ENCODE measurements at places on chromosomes 11 and 22.

- no peak for DNase-seq
These were observed 1.6 kb upstream of the HEPACAM start for GRCh38 chr11:124937336-124937935.

GRCh38 chr11:62575156-62575555 lies 1.5 kb upstream of the EEF1G start:
- no peak for DNase-seq

- no peak for DNase-seq
These were observed 506.3 kb upstream of the LUZP2 start for GRCh38 chr11:23990346-23991164.

DNA sequence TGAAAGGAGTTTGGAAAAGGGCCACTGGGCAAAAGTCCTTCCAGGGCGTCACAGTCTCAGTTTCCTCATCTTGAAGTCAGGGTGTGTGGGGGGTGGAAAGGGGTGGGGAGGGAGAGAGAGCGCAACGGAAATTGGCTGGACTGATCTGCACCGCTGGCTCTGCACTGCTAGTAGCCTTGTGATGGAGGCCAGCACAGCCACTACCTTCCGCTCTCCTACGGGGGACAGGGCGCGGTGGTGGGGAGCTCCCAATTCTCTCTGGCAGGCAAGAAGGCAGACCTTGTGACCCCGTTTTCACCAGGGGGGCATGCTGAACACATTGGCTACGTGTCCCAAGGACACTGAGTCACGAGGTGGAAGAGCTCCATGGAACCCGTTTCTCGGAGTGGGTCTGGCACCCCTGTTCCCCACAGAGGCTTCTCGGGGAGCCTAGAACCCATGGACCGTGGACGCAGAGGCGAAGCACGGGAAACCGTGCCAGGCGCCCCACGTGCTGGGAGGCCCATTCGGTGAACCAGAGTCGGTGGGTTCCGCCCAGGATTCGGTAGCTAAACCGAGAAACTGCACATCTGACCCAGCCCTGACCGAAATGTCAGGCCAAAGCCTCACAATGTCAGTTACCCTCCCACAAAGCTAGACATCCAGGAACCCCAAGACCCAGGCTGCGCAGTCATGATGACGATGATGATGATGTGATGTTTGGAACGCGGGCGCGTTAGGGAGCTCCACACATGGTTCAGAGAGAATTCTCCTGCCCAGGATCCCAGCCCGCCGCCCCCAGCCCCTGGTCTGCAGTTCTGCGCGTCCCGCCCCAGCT lies 28.3 kb upstream of the WNT11 start:
- peak; percentile 30 for DNase-seq

- no peak for DNase-seq
These were observed 9.3 kb downstream of the TFIP11 start for GRCh38 chr22:26502688-26503561.

- DNase-seq = peak; percentile 10
These were observed 6.4 kb upstream of the EHF start for GRCh38 chr11:34614344-34615104.

DNA sequence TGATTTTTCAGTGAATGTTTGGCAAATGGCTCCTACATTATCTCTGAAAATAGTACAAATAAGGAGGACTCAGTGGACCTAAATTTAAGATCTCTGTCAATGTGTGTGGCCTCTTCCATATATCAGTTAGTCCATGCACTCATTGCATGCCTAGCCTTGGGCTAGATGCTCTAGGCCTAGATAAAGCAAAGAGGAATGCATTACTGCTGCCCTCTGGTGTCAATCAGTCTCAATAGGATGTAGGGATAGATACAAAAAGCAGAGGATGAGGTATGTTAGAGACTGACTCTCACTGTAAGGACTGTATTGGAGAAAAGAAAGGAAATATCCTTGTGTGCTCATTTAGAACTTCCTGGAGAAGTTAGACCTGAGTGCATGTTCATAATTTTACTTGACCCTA lies 42.0 kb downstream of the MS4A2 start:
- DNase-seq = no peak

- no peak for DNase-seq
These were observed 9.6 kb upstream of the PRG2 start for GRCh38 chr11:57399972-57400578.

DNA sequence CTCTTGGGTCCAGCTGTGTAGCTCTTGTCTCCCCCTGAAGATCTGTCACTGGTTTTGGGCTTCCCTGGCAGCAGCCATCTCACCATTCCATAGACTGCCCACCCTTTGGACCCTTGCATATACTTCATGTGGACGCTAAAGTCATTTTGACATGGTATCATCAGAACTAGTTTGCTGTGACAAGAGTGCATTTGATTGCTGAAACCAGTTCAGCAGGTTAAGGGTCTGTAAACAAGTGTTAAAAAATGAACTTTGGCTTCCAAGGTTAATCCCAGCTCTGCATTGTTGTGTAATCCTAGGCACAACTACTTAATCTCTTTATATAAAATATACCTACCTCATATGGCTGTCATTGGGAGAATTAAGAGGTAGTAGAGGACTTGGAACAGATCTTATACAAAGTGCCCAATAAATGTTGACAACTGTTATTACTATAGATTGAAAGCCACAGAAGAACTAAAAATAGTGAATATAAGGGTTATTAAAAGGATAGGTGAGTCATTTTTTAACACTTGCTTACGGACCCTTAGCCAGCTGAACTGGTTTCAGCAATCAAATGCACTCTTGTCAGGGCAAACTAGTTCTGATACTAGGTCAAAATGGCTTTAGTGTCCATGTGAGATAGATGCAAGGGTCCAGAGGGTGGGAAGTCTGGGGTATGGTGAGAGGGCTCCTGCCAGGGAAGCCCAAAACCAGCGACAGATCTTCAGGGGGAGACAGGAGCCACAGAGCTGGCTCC lies 29.4 kb downstream of the CCDC90B start:
- no peak for DNase-seq

DNA sequence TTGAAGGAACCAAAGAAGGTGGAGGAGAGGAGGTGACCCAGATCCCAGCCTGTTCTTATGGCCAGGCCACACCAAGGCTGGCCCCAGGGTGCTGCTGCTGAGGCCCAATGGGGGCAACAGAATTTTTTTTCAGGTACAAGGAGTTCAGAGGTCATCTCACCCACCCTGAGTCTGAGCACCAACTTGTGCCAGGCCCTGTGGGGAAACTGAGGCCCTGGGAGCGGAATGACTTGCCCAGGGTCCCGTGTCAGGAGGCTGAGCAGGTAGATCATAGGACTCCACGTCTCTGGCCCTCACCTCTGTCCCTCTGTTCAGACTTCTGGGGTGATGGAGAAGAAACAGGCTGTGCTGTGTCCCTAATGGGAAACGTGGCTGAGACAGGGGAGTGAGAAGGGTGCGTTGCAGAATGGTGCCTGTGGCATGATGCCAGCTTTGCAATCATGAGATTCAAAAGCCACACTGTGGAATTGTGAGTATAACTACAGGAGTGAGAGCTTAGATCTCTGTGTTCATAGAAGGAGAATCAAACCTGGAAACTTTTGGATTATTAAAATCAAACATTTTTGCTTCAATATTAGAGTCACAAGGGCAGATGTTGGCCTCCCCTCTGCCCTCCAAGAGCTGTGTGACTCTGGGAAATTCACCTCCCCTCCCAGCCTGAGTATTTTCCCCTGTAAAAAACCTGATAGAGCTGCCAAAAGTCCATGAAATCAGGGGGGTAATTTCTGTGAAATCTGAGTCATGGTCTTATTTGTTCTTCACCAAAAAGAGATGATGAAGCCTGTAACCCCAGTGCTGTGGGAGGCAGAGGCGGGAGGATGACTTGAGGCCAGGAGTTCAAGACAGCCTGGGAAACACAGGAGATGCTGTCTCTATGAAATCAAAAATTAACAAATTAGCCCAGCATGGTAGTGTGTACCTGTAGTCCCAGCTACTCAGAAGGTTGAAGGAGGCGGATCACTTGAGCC lies 874 bp downstream of the APOL1 start:
- no peak for DNase-seq

DNA sequence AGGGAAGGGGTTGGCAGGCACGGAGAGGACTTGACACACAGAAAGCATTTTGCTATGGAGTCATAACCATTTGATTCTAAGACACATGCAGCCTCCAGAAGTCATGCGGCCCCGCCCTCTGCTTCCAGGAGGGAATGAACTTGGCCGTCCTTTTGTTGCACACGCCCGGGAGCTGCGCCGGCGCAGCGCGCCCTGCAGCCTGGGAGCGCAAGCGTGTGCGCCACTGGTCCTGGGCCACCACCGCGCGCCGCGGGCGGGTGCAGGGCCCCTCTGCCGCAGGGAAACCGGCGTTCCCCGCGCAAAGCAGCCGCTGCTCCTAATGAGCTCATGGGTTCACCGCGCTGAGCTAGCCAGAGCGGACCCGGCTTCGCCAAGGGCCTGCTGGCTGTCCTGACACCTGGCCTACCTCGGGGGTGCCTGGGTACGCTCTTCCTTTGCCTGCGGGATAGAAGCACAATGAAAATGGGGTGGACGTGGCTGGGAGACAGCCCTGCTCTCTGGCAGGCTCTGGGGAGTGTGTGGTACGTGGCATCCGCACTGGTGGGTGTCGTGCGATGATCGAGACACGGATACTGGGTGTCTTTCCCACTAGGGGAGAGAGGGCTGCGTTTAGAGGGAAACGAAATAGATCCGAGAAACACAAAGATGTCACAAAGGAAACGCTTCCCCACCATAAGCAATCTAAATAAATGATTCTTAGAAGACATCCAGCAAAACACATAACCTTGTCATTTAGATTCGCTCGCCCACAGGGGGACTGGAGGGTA lies 669 bp downstream of the MICAL3 start:
- DNase-seq = peak; percentile 62

- DNase-seq = no peak
These were observed 420.2 kb downstream of the NTM start for GRCh38 chr11:131790586-131790985.

GRCh38 chr11:77776455-77776854 lies 44.1 kb downstream of the RSF1 start:
- no peak for DNase-seq

GRCh38 chr22:30228509-30229359 lies 17.8 kb downstream of the LIF start:
- no peak for DNase-seq

DNA sequence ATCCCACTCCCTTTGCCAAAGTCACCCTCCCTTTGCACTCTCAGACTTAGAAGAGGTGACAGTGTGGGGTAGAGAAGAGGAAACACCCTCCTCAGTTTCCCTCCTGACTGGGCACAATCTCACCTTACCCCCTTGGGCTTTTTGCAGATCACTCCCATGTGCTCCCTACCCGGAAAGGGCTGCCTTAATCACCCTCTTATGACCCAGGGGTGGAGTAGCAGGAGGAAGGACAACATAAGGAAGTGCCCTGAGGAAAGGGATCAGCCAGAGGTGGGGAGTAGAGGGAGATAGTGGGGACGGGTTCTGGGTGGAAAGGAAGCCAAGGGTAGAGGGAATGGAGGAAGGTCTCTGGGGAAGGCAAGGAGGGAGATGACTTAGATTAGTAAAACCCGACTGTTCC lies 52.0 kb downstream of the NRXN2 start:
- no peak for DNase-seq

DNA sequence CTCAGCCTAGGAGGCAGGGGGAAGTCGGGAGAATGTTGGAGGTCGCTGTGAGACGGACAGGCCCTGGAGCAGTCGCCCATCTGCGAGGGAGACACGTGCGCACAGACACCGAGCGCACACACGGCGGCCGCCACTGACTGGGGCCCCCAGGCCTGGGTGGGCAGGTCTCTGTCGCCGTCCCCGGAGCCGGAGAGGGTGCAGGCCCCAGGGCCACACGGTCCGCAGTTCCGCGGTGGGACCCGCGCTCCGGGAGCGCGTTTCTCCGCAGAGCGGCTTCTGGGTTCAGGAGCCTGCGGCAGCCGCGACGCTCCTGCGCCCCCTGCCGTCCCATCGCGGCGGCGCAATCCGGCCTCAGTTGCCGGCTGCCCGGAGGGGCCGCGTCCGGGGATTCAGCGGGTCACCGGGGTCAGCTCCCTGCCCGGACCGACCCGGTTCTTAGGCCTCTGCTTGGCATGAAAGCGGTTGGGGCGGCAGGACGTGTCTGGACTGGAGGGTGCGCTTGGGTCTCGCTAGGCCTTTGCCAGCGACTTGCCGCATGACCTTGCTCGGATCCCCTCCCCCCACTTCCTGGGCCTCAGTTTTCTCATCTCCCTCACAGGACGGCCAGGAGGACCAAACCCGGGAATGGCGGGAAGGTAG lies 31.2 kb downstream of the PDE2A start:
- DNase-seq = no peak

DNA sequence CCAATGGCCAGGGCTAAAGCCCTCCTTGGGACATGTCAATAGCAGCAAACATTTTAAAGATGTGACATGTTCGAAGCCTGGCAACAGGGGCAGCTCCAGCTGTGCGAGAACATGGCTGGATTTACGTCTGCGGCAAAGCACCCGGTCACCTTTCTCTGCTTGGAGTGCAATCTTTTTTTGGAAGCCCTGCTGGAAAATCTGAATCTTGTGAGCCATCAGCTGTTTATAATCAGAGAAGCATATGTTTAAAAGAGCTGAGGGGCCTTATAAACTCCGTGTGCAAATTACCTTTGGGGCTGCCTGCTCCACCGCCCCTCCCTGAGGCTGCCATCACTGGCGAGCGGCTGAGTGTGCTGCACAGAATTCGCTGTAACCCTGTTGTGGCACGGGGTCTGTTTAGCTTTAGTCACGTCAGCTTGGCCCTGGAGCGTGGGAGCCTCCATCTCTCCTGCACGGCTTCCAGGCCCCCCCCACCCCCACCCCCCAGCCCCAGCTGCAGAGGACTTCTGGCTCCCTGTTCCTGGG lies 9.0 kb upstream of the KCNQ1OT1 start:
- no peak for DNase-seq

DNA sequence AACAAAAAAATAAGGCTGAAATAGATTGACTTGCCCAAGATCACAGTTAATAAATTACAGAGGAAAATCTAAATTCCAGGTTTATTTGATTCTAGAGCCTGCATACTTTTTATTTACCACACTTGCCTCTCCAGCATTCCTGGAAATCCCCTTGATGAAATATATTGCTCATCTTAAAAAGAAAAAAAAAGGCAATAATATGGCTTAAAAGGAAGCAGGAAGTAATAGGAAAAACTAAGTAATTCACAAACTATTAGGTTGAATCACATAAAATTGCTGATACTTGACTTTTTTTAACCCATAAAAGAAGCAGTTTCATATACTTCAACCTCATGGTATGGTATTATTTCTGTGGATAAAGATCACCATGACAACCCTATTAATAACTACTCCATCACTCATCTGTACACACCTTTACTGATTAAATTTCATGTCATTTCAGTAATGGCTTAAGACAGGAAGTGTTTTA lies 52.9 kb downstream of the COPB1 start:
- DNase-seq = no peak

- DNase-seq = no peak
These were observed 434.3 kb downstream of the ETS1 start for GRCh38 chr11:128152796-128153696.

DNA sequence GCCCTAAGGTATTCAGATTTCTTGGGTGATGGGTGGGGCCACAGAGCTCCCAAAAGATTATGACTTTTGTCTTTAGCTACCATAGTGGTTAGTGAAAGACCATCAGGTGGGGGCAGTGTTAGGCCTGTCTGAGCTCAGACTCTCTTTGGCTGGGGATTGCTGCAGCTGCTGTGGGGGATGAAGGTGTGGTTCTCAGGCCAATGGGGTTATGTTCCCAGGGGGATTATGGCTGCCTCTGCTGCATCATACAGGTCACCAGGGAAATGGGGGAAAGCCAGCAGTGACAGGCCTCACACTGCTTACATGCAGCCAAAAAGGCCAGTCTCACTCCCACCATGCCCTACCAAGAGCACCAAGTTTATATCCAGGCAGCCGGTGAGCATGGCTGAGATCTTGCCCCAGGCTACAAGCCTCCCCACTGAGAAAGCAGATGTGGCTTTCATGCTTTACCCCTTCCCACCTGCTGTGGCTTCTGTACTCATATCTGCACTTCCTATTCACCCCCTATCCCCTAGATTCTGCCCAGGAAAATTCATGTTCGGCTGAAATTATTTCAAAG lies 24.8 kb downstream of the CNTF start:
- no peak for DNase-seq
